ENCODE measurements at places on chromosomes 3 and 15.

DNA sequence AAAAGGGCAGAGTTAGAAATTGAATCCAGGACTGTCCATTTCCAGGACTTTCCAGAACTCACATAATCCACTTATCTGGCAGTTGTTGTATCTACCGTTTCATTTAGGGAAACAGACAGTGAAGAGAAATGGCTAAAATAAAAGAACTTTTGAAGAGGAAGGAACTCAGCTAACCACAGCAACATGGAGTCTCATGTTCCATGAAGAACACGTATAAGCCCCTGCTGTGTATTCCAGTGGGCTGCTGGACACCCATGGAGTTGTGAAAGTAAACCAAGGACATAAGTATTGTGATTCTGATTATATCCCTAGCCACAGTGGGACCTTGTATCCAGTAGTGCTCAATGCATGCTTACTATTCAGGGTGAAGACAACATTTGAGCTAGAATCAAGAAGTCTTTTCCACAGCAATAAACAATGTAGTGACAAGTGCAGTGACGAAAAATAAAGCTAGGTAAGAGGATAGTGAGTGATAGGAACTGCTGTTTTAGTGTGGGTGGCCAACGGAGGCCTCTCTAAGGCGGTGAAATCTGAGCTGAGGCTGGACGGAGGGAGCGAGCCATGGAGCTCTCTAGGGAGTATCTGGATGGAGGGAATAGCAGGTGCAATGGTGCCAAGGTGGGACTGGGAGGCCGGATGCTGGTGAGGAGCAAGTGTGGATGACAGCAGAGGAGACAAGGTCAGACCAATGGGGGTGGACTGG, 26.8 kb upstream of the TRH start:
- no peak for DNase-seq

DNA sequence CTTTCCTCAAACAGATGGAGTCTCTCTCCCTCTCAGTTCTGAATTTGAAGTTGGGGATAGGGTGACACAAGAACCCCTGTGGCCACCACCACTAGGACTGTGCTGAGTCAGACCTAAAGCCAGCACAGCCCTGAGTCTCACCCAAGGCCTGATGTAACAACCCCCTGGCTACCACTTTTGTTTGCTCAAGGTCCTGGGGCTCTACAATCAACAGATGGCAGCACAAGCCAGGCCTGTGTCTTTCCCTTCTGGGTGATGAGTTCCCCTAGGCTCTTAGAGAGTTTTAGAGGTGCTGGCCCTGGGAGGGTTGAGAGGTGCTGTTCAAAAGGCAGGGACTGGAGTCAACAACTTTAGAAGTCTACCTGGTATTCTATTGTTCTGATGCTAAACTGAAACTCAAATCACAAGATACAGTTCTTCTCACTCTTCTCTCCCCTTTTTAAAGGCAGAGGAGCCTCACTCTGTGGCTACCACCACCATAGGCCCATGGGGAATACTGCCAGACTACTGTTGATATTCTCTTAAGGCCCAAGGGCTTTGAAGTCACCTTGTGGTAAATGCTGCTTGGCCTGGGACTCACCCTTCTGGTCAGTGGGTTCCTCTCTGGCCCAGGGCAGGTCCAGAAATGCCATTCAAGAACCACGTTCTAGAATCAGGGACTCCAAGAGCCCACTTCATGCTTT, 6.5 kb downstream of the OR5K4 start:
- DNase-seq = no peak

DNA sequence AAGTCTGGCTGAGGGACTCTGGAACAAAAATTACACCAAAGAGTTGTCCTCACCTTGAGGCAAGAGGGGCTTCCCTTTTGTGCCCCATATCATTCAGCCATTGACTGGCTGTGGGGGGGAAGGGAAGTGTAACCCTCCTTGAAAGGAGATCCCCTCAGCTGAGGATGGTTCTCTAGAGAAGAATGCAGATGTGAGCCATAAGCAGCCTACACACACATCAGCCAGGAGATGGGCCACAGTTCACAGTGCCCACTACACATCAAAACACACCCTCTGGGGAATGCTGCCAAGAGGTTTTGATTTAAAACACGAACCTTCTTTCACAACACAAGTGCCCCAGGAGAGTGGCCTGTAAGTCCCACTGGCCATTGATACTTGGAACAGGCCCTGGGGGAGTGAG, 231.2 kb upstream of the CTDSPL start:
- no peak for DNase-seq

DNA sequence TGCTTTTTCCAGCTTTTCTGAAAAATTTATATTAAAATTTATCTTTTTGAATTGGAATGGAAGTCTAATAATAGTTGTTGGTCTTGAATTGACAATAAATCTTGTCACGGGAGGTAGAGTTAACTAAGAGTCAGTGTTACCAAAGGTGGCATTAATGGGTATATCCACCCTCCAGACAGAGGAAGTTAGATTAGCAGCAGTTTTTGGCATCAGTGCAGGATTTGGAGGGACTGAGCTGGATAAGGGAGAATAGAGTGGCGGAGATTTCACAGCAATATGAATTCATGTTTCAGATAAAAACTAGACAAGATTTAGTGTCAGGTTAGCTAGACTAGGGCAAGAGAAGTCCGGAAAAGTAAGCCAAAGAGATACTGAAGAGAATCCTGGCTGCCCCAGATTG, 201.3 kb upstream of the ZBTB20 start:
- DNase-seq = no peak

DNA sequence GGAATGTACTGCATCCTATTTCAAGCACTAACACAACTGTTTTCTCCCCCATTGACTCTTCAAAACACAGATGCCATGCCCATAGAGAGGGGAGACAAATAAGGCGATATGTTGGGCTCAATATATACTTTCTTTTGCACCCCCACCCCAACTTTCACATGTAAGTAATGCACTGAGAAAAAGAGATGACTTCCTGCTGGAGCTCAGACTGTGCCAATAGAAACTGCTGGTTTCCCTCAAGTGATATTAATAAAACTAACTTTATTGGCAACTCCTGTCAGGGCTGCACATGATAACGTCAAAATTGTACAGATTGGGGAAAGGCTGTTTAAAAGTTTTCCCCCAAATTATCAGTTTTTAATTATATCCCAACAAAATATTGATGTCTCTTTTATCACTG, 163.0 kb downstream of the TNIK start:
- no peak for DNase-seq

DNA sequence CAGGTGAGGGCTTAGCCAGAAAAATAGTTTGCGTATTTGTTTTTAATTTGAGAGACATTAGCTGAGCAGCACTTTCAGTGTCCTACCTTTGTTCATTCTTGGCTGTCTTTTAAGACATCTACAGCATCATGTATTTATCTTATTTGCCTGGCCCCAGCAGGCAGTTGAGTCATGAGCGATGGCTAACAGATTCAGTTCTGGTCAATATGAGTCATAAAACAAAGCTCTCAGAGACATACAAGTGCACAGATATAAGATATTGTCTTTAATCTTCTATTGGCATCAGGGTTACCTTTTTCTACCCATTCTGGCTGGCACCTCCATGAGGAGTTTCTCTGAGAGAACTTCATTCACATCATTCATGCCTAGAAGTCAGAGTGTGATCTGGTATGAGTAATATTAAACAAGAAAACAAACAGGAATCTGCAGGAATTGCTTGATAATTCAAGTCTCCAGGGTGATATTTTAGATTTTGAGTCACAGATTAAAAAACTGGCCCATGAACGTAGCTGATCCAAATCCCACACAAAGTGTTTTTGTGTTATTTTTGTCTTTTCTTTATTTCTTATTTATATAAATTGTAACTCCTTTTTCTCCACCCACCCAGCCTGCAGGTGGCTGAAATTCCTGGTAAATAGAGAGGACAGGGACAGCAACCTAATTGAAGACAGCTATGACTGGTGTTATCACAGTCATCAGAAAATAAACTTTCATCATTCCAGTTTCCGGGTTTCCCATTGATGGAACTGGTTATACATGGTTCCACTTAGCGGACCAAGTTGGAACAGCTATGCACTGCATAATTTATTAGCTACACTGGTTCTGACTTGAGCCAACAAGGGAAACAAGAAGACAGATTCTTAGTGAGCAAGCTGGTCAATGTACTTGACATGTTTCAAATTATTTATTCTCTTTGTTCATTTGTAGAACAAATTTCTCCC, 47.3 kb downstream of the PLSCR2 start:
- no peak for DNase-seq

All from activated gamma-delta T cell treated with anti-CD3 and anti-CD28 coated beads, Interleukin-2, amount 50 U/mL, for 16 hours (primary cell).